Vagina (tissue), 2 donors: ENCODE measurements at places on chromosomes 12 and 14.

DNA sequence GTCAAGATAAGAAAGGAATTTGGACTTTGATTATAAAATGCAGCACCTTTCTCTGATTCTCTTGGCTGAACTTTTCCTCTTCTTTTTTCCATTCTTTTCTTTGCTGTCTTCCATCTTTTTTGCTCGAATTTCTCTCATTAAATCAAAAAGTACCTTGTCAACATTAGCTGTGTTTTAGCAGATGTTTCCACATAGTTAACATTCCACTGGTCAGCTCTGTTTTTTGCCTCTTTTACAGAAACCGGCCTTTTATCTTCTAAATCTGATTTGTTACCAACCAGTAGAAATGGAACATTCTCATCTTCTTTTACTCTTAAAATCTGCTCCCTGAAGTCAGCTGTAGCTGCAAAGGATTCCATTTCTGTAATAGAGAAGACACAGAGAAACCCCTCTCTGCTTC, 71.1 kb upstream of the SYT1 start:
- no peak for DNase-seq

- no peak for DNase-seq
Measured at GRCh38 chr14:54085232-54085761, 128.7 kb upstream of the BMP4 start.

- DNase-seq: no peak
Measured at GRCh38 chr12:89384807-89385206, 32.5 kb upstream of the DUSP6 start.

- no peak for DNase-seq
Measured at GRCh38 chr14:70097576-70098249, 91.0 kb downstream of the SLC8A3 start.

DNA sequence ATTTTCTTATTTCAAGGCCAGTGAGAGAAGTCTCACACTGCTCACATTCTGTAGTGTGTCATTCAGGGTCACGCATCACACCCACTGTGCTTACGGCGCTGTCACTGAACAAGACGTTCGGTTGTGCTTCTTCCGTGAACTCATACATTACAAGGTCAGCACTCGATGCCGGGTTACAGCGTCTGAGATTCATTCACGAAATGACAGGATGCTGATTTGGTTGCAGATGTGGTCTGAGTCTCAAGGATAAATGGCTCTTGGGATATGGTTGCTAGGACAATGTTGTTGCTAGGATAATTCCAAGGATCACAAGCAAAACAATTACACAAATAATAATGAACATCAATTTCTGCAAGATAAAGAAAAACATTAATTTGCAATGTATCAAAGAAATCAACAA, 47.4 kb downstream of the STX2 start:
- no peak for DNase-seq

DNA sequence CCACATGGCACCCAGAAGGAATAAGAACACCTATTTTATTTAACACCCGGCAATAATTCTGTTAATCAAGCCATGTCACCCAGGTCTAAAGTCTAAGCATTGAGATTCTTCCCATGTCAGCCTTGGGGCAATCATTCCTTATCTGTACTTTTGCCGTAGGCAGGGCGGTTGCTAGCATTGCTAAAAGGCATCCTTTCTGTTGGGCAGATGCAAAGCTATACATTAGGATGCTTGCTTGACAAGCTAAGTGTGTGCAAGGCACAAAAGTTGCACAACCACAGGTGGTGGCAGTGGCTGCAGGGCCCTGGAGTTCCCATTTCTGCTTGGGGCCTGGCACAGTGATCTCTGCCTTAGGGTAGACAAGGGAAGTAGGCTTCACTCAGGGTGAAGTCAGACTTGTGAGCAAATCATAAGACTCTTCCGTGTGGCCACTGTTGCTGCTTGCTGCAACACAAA, 12.5 kb upstream of the GALNT6 start:
- DNase-seq: no peak

DNA sequence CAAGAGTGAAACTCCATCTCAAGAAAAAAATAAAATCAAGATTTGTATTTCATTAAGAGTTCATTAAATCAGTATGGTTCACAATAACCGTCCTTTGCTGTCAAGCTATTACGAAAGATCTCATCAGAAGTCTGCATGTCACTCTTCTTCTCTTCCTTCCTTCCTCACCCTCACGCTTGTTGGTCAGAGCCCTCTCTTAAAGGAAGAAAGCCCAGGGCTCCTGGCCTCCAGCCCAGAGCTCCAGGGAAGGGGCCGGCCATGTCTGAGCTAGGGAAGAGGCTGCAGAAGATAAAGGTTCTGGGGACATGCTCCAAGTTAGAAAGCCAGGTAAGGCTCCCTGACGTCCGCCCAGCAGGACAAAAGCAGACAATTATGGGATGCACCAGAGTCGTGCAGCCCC, 43.1 kb upstream of the DLK1 start:
- DNase-seq: no peak

DNA sequence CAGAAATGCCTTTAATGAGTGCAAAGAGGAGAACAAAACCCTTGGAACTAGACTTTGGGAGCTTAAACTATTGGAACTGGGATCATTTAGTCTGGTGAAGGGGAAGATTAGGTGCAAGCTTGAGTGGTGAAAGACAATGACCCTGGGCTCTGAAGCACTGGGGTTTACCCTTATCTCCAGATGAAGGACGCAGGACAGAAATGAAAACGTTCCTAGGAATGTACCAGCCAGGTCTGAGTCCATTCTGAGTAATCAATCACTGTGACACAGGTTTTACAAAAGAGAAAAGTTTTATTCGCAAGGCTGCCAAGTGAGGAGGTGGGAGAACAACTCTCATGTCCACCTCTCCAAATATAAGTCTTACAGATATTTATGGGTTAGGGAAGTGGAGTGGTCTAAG, 249.1 kb downstream of the LRIG3 start:
- DNase-seq: no peak

DNA sequence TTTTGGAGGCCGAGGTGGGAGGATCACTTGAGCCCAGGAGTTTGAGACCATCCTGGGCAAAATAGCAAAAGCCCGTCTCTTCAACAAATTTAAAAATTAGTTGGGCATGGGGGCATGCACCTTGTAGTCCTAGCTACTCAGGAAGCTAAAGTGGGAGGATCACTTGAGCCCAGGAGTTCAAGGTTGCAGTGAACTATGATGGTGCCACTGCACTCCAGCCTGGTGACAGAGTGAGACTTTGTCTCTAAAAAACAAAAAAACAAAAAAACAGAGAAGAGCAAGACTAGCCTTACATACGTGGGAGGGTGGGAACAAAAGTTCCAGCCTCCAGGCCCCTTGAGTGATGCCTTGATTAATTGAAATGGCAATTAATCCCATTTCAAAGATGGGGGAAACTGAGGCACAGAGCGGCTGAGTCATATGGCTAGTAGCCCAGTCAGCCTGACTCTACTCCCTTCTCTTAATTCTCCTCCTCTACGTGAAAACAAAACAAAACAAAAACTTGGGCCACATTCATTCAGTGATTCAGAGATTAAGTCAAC, 3.3 kb upstream of the FAM222A start:
- DNase-seq: no peak

- no peak for DNase-seq
Measured at GRCh38 chr12:47346251-47347019, 266.7 kb upstream of the AMIGO2 start.

DNA sequence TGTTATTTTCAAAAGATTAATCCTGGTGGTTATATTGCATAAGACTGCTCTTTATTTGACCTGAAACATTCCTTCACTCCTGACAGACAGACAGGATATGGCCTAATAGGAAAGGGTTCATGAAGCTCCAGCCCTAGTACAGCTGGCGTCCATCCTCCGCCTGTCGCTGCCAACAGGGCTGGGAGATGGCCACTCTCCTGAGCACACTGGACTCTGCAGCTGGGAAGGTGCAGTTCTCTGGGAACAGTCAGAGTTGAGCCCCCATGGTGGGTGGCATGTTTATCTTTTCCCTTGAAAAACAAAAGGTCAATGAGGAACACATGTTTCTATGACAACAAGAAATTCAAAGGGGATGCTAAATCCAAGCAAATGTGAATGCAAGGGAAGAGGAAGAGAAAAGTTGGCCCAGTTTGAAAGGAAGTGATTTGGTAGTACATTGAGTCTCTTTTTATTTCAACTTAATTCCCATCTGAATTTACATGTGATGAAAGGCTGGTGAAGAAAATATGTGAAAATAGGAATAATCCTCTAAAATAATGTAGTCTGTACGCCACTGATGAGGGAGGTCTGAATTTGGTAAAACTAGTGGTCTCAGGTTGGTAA, 89.9 kb upstream of the DCN start:
- DNase-seq: no peak

- no peak for DNase-seq
Measured at GRCh38 chr12:47433876-47434275, 272.0 kb downstream of the RPAP3 start.

- no peak for DNase-seq
Measured at GRCh38 chr12:21337453-21337852, 2.7 kb upstream of the SLCO1A2 start.

DNA sequence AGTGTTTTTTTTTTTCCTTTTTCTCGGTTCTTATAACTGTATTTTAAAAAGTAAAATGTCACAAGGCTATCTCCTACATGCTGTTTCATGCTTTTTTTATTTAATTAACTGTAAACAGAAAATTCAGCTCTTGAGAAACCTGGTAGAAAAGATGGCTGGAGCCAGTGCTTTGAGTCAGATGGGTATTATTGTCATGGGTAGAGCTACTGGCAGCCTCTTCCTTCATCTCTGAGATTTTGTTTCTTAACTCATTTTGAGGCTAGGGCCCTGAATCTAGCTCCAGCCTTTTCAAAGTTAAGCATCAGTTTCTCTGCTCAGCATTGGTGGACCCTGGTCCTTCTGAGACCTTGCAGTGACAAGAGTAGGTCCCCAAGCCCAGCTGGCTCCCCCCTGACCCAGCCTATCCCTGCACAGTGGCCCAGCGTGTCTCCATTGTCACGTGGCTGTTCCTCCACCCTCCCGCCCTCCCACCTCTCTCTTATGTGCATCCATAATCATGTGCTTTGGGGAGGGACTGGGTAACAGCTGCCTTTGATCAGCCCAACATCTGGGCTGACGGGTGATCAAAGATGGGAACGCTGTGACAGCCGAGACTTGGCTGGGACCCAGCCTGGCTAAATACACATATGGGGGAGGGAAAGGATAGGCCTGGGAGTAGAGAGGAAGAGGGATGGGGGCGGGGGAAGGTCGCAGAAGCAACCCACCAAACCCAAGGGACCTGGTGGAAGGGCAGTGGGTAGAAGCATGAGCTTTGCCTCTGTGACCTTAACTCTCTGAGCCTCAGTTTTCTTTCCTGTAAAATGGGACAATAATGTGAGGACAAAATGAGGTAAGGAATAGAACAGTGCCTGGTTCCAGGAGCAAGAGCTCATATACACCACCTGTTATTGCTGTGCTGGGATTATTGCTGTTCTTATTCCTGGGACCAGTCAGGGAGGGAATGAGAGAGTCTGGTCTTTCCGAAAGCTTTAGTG, 24.4 kb upstream of the RBM19 start:
- no peak for DNase-seq

DNA sequence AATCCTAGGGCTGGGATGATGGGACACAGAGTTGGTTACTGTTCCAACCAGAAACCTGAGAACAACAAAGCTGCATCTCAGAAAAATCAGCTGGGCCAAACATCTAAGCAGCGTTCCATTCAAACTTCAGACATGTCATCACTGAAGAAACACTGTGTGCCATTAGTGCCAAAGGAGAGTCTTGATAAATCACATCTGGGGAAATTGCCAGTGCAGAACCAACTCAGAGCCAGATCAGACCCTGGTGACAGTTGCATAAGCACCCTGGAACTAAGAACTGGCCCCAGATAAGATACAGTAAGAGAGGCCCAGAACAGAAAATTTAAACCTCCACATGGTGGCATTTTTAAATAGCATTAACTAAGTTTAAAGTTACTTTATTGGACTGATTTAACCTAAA, 482.8 kb downstream of the PRKD1 start:
- no peak for DNase-seq

GRCh38 chr12:56955631-56956256, 1.7 kb downstream of the RDH16 start:
- peak; percentile 74 for DNase-seq

GRCh38 chr14:64601571-64601970, 51.8 kb downstream of the PPP1R36 start:
- DNase-seq: peak; percentile 55

DNA sequence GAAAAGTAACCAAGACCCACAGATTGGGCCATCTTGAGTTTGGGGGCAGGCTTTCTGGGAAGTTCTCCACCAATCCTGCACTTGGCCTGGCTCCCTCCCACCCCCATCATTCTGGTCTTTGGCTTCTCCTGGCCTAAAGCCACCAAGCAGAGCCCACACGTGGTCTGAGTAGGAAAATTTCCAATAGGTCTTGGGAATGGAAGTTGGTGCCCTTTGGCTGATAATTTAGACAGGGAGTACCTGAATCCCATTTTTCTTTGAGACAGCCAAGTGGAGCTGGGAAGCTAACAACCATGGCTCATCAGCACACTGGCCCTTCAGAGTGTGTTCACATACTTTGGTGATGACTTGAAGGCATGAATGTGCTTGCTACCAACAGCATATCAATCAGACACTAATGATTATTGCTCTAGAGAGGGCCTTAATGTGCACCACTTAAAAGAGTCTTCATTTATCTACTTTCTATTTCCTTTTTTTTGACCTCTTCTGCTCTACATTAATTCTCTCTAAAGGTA, 156.0 kb downstream of the EGLN3 start:
- no peak for DNase-seq

DNA sequence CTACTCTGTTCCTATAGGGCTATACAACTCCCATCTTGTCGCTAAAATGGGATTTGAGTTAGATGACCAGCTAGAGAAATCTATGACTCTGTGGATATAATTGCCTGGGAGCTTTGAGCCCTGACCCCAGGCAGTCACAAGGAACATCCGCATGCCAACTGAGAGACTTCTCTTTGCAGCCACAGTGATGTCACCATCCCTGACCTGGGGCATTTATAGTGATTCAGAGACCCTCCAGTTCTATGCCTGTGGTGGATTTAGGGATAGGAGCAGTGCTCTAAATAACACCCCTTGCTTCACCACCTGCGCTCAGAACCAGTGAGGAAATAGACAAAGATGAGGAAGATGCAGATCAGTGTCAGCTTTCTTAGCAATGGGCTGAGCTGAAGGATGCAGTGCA, 86.2 kb downstream of the RIN3 start:
- no peak for DNase-seq

DNA sequence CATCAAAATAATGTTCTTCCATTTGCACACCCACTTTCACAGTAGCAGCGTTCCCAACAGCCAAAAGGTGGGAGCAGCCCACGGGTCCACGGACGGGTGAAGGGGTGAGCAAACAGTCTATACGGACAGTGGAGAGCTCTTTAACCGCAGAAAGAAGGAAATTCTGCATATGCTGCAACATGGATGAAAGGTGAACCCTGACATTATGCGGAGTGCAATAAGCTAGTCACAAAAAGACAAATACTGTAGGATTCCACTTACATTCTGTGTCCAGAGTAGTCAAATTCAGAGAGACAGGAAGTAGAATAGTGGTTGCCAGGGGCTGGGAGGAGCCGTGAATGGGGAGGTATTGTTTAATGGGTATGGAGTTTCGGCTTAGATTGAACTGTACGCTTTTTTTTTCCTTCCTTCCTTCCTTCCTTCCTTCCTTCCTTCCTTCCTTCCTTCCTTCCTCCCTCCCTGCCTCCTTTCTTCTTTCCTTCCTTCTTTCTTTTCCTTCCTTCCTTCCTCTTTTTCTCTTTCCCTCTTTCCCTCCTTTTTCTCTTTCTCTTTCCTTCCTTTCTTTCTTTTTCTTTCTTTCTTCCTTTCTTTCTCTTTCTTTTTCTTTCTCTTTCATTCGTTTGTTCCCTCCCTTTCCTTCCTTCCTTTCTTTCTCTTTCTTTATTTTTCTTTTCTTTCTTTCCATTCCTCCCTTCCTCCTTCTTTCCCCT, 15.8 kb upstream of the ANKRD9 start:
- DNase-seq: no peak
